ENCODE measurements at places on chromosomes 6 and 20.

GRCh38 chr20:34431168-34431567 lies 68.1 kb downstream of the ITCH start:
- no peak for DNase-seq

- DNase-seq, result no peak
Observed at GRCh38 chr6:83044091-83044768, 21.4 kb downstream of the UBE3D start.

GRCh38 chr6:12081771-12082170 lies 69.7 kb downstream of the HIVEP1 start:
- DNase-seq, result no peak

DNA sequence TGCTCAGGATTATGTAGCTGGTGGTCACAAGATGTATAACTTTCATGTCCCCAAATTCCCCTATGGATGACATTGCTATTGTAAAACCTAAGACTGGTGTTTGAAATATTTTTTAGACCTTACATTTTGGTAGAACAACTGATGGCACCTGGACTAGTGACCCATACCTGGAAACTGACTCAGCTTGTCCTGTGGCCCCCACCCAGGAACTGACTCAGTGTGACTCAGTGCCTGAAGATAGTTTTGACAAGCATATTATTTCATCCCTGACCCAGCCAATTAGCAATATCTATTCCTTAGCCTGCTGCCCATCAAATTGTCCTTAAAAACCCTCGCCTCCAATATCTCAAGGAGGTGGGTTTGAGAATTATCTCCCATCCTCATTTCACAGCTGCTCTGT lies 90.9 kb upstream of the GRIK2 start:
- no peak for DNase-seq

DNA sequence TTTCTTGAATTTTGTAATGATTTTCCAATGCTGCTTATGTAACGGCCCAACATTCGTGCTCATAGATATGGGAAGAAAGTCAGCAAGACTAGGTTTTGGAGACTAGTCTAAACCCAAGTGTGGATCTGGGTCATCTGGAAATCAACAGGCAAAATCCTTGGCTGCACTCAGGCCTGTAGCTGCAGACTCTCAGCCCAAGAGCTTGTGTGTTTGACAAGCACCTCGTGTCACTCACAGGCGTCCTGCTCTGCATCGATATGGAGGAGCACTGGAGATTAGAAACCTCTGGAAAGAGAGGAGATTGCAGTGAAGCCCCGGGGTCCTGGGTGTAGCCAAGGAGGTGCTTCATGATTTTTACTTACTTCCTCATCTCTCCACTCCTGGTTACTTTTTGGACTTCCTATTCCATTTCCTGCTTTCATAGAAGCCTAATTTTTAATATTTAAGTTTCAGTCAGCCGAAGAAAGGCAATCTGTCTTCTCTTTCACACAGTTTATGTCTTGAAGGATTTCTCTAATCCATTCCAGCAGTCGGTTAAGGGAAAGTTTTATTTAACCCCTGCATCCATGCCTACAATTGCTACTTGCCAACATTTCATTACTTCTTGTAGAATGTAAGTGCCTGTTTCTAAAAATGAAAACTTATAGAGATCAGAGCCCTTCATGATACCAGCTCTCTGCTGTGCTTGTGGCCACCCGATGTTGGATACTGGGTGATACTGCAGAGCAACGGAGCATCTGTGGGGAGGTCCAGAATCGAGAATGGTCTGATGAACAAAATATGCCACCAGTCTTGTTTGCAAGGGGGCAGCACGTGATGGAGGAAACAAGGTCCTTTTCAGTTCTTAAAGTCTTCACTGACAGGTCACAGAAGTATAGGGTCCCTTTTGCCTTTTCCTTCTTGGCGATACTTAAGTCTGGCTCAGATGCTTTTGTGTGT lies 296.3 kb downstream of the QKI start:
- no peak for DNase-seq

DNA sequence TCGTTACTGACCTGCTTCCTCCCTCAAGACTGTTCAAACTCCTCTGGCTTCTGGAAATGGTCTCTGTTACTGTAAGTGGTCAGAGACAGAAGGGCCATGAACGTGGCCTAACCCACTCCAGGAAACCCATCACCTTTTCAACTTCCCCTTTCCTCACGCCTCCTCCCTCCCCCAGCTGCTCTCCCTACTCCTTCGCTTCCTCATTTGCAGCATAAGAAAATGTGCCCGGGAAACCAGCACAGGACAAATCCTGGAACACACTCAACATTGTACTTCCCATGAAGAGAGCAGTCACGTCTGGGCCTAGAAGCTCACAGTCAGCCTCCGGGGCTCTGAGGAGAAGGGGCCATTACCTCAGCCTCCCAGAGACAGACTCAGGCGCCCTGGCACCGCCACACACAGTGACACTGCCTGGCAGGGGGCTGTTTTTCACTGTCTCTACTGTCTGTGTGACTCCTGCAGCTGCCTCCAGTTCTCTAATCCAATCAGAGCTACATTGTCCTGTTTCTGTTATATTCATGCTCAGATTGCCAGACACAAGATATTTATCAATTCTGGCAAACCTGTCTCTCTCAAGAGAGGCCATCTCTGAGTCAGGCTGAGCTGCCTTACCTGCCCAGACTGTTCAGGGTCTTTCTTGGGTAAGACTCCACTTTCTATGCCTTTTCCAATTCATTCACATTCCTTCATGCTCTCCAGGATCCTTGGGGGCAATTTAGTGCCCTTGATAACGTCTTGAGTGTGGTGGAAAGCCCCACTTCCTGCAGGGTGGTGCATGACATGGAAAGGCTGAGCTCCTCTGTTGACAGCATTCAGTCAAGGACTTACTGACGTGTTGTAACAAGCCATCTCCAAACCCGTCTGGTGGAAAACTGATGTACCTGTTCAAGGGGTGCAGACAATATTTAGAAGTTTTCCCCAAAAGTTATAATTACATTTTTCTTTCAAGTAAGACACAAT lies 242.2 kb downstream of the HIVEP2 start:
- no peak for DNase-seq

GRCh38 chr6:37742401-37742760 lies 44.7 kb upstream of the MDGA1 start:
- DNase-seq, result no peak

DNA sequence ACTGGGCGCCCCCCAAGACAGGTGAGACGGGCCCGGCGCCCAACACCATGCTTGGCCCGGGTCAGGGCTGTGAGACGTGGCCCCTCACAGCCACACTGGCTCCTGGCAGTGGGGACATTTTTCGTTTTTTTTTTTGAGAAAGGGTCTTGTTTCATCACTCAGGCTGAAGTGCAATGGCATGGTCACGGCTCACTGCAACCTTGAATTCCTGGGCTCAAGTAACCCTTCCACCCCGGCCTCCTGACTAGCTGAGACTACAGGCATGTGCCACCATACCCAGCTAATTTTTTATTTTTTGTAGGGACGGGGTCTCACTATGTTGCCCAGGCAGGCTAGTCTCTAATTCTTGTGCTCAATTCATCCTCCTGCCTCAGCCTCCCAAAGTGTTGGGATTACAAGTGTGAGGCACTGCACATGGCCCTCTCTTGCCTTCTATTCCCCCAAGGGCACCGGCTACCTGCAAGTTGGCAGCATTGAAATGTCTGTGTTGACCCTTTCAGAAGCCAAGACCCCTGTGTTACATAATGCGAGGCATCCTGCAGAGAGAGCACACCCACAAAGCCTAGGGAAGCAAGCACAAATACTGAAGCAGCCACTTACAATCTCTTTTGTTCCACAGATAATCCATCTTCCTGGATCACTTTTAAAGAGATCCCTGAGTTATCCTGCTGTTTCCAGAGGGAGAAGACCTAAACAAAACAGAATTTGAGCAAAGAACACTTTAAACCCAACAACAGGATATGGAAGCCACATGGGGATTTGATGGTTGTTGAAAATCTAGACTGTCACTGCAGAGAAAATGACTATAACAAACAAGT lies 57.5 kb upstream of the SLC4A11 start:
- DNase-seq, result no peak

- no peak for DNase-seq
Observed at GRCh38 chr6:135093578-135093977, 39.0 kb upstream of the HBS1L start.

- no peak for DNase-seq
Observed at GRCh38 chr6:31209137-31209536, 38.7 kb upstream of the POU5F1 start.

- DNase-seq, result no peak
Observed at GRCh38 chr20:23663180-23663579, 25.4 kb upstream of the CST3 start.

DNA sequence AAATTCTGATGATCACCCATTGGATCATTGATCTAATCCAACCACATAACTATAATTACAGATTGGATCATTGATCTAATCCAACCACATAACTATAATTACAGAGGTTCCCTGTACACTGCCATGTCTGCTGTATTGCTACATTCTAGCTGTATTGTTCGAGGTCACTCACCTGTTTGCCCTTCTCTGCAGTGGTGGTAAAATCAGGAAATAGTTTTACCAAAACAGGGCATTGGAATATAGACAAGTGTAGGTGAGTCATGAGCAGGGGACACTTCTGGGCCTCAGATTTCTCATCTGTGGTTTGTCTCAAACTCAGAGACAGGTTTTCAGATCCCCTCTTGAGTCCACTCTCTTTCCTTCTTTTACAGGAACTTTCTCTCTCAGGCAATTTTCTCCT lies 9.0 kb upstream of the AFDN start:
- no peak for DNase-seq

GRCh38 chr6:135675862-135676261 lies 175.6 kb upstream of the PDE7B start:
- DNase-seq, result no peak

GRCh38 chr6:38350942-38351341 lies 288.8 kb downstream of the BTBD9 start:
- peak; percentile 55 for DNase-seq

GRCh38 chr6:2951728-2952127 lies 19.6 kb downstream of the SERPINB6 start:
- DNase-seq, result no peak

DNA sequence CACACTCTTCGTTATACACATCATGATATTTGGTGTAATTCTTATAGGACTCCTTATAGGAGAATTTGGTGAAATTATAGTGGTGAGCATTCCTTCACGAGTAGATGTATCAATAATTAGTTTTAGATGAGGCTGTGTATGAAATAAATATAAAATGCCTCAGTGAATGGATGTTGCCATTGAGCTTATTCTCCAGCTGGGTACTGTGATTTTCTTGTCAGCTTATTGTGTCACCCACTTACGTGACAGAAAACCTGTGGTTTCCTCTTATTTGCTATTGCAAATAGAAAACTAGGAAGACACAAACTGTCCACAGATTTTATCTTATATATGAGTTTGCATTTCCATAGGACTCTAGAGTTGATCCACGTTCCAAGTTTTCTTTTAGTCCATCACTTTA lies 439.9 kb upstream of the RNF217 start:
- no peak for DNase-seq

DNA sequence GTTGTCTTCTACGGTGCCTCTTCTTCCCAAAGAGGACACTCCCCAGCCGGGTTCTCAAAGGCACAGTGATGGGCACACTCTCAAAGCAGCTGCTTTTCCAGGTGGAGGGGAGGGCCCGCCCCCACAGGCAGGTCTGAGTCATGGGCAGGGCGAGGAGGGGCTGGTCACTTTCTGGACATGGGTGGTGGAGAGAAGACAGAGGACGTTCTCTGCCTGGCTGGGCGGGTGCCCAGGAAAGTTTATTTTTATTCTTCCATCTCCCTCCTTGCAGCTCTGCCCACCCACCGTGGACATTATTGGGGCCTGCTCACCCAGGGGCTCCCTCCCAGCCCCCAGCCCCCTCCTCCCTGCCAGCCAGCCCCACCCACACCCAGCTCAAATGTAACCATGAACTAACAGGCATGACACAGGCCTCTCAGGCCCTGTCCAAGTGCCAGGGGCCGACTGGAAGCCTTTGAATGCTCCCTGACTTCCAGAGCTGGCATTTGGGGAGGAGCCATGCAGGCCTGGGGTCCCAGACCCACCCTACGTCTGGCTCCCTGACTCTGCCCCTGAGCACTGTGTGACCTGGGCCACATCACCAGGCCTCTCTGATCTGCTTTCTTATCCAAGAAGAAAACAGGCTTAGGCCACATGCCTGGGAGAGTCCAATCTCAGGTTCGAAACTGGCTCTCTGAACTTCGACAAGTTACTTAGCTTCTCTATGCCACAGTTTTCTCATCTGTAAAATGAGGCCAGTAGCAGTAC lies 8.0 kb downstream of the TGM2 start:
- no peak for DNase-seq

GRCh38 chr20:45392733-45393132 lies 14.6 kb upstream of the TP53TG5 start:
- no peak for DNase-seq

DNA sequence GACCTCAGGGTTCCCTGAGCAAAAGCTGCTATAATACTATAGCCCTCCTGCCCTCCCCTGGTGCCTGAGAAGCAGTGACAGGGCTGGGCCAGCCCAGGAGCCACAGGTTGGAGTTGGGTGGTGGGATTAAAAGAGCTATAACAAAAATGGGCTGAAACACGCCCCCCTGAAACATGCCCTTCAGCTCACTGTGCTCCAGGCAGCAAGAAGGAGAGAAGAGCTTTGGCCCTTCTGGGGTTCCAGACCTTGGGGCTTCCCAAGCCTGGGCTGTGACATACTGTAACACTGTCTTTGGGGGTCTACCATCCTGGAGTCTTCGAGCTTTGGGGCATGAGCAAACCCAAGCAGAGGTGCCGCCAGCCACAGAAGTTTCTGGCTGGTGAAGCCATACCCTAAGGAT lies 129.2 kb downstream of the HTR1B start:
- DNase-seq, result no peak

DNA sequence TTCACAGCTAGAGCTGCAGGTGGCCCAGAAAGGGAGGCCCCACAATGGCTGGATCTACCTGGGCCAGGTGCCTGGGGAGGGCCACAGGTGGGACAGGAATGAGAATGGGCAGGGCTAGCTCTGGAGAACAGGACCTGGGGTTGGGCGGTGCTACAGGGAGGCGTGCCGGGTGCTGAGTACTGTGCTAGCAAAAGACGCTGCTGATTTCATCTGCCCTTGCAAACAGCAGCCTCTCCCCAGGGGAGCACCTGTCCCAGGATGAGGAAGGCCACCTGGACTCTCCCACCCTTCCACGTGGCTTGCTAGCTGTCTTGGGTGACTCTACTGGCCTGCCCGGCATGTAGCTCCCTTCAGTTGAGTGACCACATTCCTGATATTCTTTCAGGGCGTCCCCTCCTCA lies 6.6 kb upstream of the YTHDF1 start:
- DNase-seq, result no peak

DNA sequence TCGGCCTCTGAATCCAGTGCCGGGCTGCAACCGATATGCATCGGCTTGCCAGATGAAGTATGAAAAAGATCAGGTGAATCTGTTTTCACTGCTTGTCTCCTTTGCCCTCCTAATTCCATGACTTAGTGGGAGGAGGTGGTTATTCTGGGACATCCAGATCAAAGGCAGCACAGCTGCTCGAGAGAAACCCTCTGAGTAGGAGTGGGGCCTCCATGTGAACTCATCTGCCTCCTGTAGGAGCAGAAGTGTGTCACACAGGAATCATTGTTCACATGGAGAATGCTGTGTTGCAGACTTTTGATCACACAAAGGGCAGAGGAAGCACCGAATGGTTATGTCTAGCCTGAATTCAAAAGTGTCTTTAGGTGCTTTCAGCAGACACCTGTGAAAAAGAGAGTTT lies 73.1 kb upstream of the SLC22A1 start:
- no peak for DNase-seq

- no peak for DNase-seq
Observed at GRCh38 chr20:17295151-17295726, 68.4 kb downstream of the PCSK2 start.

GRCh38 chr6:15870333-15871043 lies 207.7 kb upstream of the DTNBP1 start:
- DNase-seq, result no peak

GRCh38 chr20:34112600-34113101 lies 608 bp upstream of the EIF2S2 start:
- no peak for DNase-seq

GRCh38 chr6:132210886-132211563 lies 190.2 kb downstream of the MOXD1 start:
- DNase-seq, result no peak

Measured in GM04503 (cell line).